Right renal pelvis (tissue), 4 donors: ENCODE measurements at places on chromosomes 11 and 22.
A peak's percentile ranks its signal among the peaks of the same experiment; 100 is the strongest.

- no peak for DNase-seq
Observed at GRCh38 chr11:100467821-100468508, 219.1 kb upstream of the ARHGAP42 start.

DNA sequence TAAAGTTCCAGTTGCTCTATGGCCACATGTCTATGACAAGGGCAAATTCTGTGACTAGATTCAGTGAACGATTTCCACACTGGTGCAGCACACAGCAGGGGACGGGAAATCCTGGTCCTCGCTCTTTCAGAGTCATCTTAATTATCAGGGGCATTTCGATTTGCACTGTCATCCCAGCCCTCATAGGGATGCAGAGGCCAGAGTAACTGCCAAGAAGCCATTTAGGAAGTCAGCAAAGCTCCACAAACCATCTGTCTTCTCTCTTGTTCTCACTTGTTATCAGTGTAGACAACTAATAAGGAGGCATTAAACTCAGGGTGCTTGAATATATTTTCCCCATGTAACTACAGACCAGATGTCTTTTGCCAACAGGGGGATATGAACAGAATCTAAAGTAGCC lies 151.7 kb downstream of the STK33 start:
- no peak for DNase-seq

DNA sequence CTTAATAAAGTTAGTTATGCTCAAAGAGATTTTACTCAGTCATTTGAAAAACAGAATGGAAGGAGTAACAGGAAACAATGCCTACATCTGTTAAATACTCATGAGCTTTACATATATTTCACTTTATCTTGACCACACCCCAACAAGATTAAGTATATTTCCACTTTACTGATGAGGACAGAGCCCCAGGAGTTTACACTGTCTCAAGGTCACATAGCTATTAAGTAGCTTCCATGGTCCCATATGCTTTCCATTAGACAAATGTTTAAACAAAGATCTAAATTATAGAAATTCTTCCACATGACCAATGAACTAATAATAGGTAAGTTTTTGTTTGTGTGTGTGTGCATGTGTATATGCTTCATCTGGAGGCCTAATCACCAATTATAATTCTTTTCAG lies 30.2 kb downstream of the MRTFA start:
- no peak for DNase-seq

GRCh38 chr11:31943056-31943780 lies 132.1 kb upstream of the PAX6 start:
- no peak for DNase-seq

GRCh38 chr11:87339416-87339815 lies 301.7 kb downstream of the TMEM135 start:
- no peak for DNase-seq

DNA sequence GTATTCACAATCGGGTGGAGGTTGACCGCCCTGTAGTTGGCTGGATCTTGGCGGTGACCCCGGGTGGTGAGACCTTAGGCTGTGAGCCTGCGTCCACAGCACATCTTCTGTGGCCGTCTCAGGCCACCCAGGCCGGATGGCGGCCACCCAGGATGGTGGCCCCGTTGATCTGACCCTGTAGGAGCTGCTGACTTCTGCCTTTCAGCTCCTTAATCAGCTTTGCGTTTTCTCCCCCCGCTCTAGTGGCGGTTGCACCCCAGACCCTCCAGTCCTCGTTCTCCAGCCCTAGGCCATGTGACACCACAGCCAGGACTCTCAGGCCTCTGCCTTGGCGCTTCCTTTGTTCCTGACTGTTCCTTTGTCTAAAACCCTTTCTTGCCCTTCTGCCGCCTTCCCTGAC lies 244.0 kb downstream of the TBC1D22A start:
- no peak for DNase-seq

DNA sequence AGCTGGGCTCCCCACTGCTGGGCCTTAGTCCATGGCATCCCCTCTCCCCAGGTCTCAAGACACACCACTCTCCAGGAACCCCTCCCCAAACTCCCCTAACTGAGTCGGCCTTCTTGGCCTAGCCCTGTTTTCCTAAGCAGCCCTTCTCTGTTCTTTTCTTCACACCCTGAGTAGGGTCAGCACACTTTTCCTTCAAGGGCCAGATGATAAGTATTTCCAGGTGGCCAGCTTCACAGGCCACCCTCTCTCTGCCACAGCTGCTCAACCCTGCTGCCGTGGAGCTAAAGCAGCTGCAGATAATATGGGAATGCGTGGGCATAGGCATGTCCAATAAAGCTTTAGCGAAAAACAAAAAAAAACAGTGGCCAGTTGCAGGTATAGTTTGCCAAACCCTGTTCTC lies 24.1 kb downstream of the DGCR2 start:
- DNase-seq = no peak

GRCh38 chr22:33922349-33922681 lies 2.0 kb upstream of the LARGE1 start:
- DNase-seq = no peak

DNA sequence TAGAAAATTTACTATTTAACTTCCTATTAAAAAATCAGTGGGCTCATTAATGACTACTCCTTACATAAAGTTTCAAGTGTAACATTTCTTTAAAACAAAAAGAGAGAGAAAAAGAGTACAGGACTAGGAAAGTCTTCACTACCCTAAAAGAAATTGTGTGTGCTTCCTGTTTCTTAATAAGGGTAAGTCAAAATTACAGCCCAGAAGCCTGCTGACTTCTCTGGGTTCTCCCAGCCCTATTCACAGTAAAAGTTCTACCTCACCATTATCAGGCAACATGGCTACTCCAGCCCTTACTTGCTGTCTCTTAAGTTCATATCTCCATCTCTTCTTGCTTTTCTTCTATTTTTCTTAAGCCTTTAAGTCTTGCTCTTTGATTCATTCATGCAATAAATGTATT lies 20.3 kb upstream of the ZC3H12C start:
- DNase-seq = no peak

- DNase-seq = no peak
Observed at GRCh38 chr11:115894176-115894575, 390.0 kb upstream of the CADM1 start.

GRCh38 chr11:69317401-69318092 lies 23.6 kb downstream of the MYEOV start:
- DNase-seq = no peak

DNA sequence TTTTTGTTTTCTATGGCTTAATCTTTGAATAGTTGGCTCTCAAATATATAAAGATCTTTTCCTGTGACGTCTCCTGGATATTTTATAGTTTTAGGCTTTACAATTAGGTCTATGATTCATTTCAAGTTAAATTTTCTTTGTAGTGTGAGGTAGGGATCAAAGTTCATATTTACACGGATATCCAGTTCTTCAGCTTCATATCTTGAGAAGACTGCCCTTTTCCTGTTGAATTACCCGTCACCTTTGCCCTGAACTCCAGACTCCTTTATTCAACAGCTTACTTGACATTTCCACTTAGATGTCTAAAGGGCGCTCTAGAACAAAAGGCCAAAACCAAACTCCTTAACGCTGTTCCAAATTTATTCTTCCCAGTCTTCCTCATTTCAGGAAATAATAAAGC lies 51.7 kb downstream of the TTC17 start:
- DNase-seq = no peak

- no peak for DNase-seq
Observed at GRCh38 chr11:128180441-128181087, 406.8 kb downstream of the ETS1 start.

DNA sequence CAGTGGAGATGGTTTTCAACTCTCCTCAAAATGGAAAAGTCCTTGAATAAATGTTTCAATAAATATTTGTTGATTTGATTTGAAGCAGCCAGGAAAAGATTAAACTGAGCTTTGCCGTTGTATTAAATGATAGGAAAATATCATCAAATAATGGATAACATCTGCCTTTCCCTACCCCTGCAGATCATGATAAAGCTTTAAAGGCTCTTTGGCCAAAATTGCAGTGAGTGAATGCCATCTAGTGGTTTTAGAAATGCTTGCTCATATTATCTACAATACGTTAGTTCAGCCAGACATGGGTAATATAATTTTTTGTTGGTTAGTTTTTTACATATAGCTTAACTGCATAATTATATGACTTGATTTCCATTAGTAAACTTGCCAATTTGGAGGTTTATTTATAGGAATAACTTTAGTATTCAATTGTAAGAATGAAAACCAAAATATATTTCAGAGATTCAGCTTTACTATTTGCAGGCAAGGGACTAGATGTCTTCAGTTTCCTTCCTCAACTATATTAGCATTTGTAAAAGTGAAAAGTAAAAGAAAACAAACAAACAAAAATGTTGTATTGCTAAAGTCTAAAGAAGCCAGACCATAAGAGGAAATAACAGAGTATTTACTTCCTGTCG lies 159.2 kb downstream of the MSANTD4 start:
- peak; percentile 14 for DNase-seq

DNA sequence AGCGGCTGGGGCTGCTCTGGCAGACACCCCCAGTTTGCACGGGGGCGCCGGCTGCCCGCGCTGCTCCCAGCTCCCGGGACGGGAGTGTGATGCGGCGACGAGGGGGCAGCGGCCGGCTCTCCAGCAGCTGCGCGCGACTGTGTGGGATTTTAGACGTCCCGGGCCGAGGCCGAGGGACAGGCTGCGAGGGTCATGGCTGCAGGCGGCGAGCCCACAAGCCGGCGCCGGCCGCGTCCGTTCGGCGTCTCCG lies 159 bp downstream of the FZD4 start:
- DNase-seq = no peak

DNA sequence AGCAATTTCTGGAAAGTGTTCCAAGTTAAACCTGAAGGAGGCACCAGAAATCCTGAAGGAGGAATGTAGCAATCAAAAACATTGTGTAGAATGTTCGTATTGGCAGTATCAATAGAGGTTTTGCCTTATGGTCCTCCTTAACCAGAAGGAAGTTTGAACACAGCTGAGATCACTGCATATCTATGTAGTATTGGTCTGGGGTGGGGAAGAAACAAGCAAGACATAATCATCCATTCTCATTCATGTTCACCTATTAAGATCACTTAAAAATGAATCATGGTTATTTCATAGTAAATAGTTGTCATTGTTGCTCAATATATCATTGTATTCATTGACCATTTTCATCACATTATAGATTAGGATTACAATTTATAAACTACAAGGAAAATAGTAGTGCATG lies 160.5 kb downstream of the DDX10 start:
- no peak for DNase-seq

DNA sequence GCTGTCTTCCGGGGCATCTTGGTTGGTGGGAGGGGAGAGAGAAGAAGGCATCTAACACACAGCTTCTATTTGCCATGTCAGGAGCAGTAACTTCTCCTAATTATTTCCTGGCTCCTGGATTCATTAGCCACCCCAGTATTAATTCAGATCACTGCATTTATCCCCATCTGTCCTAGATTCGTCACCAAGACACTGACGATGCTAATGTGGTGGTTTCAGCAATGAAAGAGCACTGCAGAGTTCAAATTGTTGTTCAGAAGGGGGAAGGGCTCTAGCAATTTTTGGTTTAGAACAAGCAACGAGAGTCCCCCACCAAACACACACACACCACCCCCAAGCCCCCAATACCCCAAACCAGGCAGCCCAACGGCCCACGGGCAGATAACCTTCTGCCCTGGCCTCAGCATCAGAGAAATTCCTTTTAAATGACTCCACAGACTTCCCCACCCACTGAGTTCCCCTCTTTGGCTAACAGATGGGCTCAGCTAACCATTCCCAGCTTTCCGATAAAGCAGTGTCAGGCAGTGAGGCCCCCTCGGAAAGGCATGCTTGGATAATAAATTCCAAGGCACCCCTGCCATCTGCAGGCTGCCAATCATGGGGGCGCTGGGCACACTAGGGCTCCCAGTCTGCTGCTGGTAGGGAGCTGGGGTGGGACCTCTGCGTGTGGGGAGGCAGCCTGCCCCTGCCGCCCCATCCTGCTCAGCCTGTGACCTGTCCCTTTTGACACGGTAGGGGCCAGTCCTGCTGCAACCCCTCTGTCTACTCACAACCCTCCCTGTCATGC lies 453.5 kb downstream of the MIAT start:
- DNase-seq = no peak

DNA sequence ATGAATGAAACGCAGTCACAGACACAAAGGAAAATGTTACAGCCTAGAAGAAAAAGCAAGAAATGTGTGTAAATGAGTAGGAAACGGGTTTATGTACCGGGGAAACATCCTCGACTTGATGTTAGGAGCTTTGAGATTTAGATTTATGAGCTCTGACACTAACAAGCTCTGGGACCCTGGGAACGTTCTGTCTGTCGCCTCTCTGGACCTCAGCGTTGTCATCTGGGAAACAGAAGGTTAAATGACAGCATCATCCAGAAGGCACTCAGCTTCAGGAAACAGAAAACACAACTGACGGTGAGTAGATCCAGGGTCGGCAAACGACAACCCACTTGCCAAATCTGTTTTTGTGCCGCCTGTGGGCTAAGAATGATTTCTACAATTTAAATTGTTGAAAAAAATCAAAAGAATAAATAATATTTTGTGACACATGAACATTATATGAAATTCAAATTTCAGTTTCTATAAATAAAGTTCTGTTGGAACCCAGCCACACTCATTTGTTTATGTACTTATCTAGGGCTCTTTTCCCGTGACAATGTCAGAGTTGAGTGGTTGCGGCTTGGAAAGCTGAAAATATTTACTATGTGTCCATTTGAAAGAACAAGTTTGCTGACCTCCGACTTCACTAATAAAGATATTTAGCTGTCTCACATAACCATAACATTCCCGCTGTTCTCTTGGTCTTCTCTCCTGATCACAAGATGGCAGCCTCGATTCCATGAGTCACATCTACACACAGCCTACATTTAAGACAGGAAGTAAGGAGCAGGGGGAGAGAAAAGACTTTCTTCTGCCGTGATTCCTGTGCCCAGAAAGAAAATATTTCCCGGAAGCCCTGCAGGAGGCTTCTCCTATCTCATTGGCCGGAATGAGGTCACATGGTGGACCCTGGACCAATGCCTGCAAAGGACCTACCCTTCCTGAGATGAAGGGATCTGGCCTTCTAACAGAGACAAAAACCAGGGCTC lies 47.1 kb upstream of the SYT13 start:
- DNase-seq = no peak

DNA sequence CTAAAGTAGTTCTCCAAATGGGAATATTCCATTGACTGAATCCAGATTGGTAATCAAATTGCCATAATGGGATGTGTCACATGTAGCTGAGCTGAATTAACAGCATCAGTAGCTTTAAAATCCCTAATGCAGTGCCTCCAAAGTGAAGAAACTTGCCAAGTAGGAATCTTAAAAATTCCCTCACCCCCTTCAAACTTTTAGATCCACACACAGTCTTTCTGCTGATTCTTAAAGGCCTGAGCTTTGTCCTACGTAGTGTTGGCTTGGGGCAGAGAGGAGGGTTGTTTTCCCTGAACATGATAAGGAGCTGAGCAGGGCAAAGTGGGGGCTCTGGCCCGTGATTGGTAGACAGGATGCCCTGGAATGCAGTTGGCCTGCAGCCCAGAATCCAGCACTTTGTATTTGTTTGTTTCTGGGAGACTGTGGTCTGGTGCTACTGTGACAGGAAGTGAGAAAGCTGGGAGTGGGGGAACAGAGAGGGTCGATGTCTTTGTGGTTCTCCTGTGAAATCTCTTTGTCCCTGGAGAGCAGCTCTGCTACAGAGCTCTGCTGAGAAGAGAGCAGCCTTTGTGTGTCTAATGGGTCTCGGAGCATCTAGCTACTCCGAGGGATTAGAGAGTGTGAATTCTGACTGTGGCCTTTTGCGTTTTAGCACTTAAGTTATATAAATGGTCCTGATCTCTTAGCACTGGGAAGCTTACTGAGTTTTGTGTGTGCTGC lies 16.9 kb downstream of the CTNND1 start:
- peak; percentile 95 for DNase-seq
